Stimulated activated CD4-positive, alpha-beta T cell treated with anti-CD3 and anti-CD28 coated beads, TNF-alpha, amount 100 ng/mL, for 4 hours (primary cell): ENCODE measurements at places on chromosomes 3 and 15.

- DNase-seq: no peak
Measured at GRCh38 chr3:188178293-188178936, 24.5 kb downstream of the LPP start.

DNA sequence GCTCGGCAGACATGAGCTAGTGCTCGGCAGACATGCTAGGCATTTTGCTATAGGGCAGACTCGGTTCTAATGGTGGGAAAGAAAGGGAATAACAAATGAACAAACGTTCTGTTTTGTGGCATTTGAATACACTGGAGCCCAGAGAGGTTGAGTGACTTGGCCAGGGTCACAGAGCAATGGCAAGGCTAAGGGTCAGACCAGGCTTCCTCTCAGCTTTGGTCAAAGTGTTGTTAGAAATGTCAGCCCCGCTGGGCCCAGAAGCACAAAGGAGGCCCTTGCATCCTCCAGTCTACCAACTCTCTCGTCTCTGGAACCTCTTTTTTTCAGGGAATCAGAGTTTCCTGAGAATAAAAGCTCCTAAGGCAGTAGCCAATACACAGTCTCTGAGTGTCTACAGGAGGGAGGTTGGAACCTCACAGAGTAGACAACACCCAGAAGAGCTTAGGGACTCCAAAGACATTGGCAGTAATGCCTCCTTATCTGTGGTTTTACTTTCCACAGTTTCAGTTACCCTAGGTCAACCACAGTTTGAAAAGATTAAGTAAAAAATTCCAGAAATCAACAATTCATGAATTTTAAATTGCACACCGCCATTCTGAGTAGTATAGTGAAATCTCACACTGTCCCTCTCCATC is 47.3 kb downstream of the SSUH2 start:
- no peak for DNase-seq

- DNase-seq: no peak
Measured at GRCh38 chr15:53251523-53251922, 461.4 kb upstream of the ONECUT1 start.

DNA sequence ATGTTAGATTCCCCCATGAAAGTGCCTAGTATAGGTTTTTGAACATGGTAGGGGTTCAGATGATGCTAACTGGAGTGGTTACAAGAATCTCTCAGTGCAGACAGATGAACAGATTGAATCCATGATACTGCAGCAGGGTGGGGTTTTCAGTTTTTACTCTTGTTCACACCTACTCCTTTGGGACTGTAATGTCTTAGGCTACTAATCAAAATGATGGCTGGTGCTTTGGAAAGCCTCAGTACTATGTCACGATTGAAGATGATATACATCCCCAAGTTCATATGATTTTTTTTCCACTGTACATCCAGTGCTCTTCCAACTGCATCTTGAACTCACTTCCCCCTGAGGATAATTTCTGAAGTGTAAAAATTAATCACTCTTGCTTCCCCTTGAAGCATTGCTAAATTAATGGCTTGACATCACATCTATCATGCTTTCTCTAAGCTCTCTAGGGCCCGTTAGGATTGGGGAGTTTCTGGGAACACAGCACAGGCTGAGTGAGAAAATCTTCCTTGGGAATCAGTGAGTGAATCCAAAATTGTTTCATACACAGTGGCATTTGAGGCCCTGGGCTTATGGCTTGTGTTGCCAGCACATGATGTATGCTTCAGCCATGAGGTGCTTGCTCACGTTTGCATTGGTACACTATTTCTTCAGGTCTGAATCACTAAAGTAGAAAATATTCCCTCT is 115.0 kb upstream of the TPRG1 start:
- DNase-seq: no peak

DNA sequence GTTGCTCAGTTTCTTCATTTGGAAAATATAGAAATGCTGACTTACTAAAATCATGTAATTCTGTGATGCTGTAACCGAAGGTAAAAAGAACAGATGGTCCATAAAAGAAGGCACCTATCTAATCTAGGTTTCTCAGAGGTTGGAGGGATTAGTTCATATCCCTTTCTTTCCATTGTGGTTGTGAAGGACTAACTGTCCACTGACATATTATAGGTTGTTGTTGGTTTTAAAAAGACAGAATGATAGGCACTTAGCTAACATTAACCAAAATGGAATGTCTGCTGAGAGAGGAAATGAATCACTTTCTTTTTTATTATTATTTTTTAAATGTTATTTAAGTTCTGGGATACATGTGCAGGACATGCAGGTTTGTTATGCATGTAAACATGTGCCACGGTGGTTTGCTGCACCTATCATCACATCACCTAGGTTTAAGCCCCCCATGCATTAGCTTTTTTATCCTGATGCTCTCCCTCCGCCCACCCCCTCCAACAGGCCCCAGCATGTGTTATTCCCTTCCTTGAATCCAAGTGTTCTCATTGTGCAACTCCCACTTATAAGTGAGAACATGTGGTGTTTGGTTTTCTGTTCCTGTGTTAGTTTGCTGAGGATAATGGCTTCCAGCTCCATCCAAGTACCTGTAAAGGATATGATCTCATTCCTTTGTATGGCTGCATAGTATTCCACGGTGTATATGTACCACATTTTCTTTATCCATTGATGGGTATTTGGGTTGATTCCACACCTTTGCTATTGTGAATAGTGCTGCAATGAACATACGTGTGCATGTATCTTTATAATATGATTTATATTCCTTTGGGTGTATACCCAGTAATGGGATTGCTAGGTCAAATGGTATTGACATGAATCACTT is 45.8 kb downstream of the ALDH1A2 start:
- DNase-seq: no peak

DNA sequence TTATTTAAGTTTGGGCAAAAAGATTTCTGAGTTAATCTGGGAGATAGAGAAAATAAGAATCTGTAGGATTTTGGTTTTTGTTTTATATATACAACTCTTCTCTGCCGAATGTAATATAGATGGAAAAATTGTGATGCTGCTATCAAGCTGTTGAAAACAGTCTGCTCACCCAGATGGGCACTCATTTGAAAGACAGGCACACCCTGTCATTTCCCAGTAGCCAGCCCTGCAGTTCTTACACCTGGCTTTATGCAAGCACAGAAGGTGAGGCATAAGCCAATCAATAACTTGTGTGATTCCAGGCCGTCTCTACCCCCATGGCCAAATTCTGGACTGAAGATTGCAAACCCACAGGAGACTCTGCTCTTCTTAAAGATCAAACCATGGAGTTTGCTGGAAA is 27.1 kb upstream of the PTX3 start:
- DNase-seq: no peak

GRCh38 chr3:144590854-144591253 is 619.2 kb downstream of the DIPK2A start:
- no peak for DNase-seq

DNA sequence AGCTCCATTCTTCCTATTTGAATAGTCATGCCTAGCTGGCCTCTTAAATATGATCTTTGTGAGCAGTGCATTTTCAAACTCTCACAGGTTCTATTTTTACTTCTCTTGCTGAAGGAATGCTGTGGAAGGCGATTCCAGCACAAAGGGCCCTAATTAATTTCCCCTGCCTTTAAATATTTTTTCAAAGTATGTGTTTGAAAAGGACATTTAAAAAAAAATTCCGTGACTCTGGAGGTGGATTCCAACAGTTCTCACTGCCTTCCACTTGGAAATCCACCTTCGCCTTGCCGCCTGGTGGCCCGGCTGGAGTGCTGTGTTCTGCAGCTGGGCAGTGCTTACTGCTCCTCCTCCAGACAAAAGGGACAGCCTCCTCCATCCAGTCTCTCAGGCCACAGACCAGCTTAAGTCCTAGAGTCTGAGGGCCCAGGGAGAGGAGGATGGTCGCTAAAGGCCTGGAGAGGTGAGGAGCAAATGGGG is 61.5 kb upstream of the CORO2B start:
- DNase-seq: no peak

DNA sequence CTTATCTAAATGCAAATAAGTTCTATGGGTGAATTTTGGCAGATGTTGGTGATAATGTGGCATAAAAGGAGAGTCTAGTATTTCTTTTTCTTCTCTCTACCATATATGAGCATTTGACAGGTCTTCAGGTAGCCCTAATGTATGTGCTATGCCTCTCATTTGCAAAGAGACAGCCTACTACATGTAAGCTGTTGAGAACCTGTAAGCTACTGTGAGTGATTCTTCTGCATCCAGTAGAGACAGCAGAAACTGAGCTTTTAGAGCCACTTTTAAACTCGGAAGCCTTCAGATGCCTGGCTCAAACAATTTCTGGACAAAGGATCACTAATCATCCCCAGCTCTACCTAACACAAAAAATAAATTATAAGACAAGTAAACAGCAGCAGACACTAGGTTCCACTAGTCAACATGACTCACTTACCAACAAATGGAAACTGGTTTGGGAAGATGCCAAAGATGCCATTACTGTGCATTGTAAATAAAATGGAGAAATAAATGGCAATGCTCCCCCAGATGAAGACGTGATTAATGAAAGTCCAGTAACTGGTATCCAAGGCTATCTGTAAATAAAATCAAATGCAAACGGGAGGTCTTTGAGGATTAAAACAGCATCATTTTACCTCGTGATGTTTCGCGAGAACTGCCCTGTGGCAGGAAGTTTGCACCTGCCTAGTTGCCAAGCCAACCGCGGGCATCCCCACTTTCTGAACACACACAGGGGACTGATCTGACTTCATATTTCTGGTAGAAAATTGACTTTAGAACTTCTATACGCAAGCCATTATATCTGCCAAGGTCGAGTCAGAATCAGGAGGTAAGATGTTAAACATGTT is 245.3 kb downstream of the DTWD1 start:
- DNase-seq: no peak

DNA sequence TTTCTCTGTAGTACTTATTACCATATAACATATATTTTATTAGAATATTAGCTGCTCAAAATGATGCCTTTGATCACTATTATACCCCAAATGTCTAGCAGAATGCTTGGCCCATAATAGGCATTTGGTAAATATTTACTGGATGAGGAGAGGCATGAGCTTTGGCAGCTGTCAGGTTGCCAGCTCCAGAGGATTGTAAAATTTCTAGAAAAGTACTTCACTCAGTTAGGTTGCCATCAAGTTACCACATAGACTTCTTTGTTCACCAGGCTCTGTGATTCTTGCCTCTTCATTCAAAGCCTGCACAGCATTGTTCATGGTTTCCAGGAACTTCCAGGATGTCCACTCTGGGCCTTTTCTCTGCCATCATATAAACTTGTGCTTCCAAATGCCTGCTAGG is 582.8 kb downstream of the PDCD6IP start:
- no peak for DNase-seq

DNA sequence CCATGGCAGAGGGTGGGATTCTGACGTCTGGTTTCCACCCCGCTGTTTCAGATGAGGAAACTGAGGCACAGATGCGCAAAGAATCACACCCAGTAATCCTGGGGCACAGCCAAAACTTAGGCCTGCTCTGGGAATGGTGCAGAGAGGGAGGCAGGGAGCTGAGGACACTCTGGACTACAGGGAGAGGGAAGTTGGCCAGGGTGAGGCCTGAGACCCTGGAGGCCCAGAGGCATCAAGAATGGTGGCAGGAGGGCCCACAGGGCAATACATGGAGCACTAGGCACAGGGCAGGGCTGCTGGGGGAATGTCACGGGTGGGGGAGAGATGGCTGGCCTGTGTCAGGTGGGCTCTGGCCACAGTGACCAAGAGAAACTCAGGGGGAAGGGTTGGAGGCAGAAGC is 63.6 kb downstream of the TLE3 start:
- no peak for DNase-seq

DNA sequence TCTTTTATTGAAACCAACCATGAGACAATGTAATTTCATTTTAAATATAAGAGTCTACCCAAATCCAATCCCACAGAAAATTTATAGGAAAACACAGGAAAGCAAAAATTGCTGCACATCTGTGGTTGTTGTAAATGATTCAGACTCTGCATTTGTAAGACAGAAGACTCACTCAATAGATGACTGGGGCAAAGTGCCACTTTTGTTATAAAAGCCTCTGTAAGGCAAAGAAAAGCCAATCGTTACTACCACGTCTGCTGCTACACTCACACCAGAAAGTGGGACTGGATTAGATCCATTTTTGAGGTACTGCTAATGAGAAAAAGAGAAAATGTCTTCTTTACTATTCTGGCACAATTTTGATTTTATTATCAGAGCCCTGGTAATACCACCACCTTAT is 74.9 kb downstream of the SEMA6D start:
- DNase-seq: no peak

- DNase-seq: no peak
Measured at GRCh38 chr15:27454281-27455075, 483.5 kb downstream of the GABRG3 start.

GRCh38 chr3:39408493-39409372 is 2.2 kb downstream of the RPSA start:
- DNase-seq: no peak

DNA sequence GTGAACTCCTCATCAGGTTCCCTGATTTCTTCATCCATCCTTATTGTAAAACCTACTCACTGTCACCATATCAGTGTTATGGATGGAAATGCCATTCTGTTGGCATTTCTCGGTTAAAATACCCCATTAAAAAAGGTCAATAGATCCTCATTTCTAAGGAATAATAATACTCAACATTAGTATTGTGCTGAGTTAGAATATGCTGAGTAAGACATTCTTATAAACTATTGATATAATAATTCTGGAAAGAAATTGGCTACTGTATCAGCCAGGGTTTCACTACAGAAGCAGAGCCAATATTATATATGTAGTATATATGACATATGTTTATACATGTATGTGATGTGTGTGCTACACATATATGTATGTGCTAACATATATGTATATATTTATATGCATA is 95.4 kb upstream of the KCNH8 start:
- DNase-seq: no peak

GRCh38 chr15:65221697-65222096 is 10.4 kb upstream of the CILP start:
- no peak for DNase-seq

DNA sequence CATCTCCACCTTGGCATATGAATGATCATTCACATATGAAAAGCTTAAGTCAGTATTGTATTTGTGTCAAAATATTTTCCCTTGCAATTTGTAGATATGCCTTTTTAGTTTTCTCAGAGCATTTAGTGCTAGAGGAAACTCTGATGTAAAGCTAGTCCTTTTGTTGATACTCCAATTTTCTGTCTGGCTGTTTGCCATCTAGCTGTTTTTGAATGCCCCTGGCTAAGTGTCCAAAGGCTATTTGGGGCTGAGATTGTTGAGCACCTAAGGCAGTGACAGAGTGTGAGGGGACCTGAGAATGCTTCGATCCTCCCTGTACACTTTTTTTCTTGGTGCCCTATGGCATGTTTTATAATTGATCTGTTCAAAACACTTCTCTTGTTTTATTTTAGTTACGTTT is 3.1 kb downstream of the SLC51B start:
- DNase-seq: no peak

GRCh38 chr3:37494216-37494615 is 319.8 kb upstream of the LRRFIP2 start:
- no peak for DNase-seq

GRCh38 chr3:116569611-116570010 is 124.3 kb upstream of the LSAMP start:
- no peak for DNase-seq

GRCh38 chr3:178297740-178298139 is 238.5 kb upstream of the KCNMB2 start:
- DNase-seq: no peak
